ENCODE measurements at places on chromosomes 7 and 10.

DNA sequence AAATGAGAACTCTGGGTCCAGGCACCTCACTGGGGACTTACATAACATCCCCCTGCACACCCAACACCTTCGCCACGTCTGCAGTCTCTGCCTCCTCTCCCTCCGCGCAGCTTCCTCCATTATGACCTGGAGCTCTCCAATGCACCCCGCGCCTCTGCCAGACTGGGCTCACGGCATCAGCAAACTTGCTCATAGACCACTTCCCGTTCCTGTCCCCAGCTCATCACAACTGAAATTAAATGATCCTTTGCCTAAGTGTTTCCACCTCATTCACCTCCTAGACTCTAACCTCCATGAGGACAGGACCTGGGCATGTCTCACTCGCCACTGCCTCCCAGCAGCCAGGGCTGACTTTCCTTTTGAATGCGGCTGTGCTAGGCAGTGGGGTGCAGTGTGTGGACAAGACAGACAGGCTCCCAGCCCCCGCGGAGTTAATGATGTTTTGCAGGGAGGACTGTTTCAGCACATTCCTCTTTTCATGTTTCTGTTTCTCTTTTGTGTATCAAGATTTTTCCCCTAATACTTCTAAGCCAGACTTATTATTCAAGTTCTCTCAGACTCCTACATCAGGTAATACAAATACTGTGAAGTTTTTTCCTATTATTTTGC is 18.8 kb downstream of the CHST15 start:
- no peak for DNase-seq

- no peak for DNase-seq
These were observed 218.2 kb upstream of the ETV1 start for GRCh38 chr7:14207711-14208110.

GRCh38 chr10:4918236-4918635 is 45.0 kb upstream of the AKR1C1 start:
- DNase-seq = no peak

DNA sequence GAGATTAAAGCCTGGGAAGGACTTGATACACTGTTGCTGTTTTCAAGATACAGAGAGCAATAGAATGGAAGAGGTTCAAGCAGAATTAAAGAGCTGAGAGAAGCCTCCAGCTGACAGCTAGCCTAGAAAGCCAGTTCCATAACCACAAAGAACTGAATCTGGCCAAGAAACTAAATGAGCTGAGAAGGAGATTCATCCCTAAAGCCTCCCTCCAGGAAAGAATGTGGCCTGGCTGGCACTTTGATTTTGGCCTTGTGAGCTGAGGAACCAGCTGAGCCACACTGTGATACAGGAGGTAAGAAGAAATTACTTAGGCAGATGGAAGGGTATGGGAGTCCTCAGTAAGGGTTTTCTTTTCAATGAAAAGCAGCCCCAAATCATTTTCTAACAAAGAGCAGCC is 324.1 kb downstream of the PHF14 start:
- DNase-seq = no peak

DNA sequence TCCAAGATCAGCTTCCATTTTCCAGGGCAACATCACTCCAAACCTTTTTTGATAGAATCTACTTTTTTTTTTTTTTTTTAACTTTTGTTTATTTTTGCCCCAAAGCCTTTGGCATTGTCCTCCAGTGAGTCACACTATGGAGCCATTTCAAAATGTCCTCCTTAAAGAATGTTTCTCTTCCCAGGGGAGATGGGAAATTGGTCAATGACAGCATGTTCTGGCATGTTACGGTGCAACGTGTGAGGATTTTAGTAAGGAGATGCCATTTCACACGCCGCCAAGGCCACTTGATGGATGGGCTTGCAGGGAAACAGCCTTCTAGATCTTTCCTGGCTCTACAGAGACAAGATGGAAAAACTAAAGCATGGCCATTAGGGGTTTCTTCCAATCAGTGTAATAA is 30.7 kb upstream of the TRIL start:
- no peak for DNase-seq

Data from NCI-H1417 treated with DMSO at 0.1 percent for 48 hours (cell line).